ENCODE measurements at places on chromosomes 1 and 21. TPM values are rescaled to one million over a fixed set of nuclear protein-coding genes. Genes with fewer than 3 reads are reported as not detected.

The RGSL1 gene
- not detected for total RNA-seq

The AADACL3 gene
- total RNA-seq, result not detected

The NGF gene
- total RNA-seq, result 0.70 TPM

The NES gene
- 1.3 TPM for total RNA-seq

The OR2T5 gene
- not detected for total RNA-seq

The APCS gene
- total RNA-seq, result 0.08 TPM

The TNNT2 gene
- 0.67 TPM for total RNA-seq

The TINAGL1 gene
- total RNA-seq, result 0.41 TPM

The GJA8 gene
- total RNA-seq, result not detected

The S100A9 gene
- 0.51 TPM for total RNA-seq

The OR6K3 gene
- total RNA-seq, result not detected

The S100A3 gene
- total RNA-seq, result 123 TPM

The CHIA gene
- not detected for total RNA-seq

The RABGAP1L gene
- 5.6 TPM for total RNA-seq
